ENCODE measurements at places on chromosomes 12 and 14. TPM values are rescaled to one million over a fixed set of nuclear protein-coding genes. Genes with fewer than 3 reads are reported as not detected.

The VDR gene
- 0.03 TPM for total RNA-seq

The OVCH1 gene
- total RNA-seq, result not detected

The FOXG1 gene
- 0.14 TPM for total RNA-seq

- DNase-seq, result no peak
These were observed 7.6 kb downstream of the FCF1 start for GRCh38 chr14:74720526-74720925.

DNA sequence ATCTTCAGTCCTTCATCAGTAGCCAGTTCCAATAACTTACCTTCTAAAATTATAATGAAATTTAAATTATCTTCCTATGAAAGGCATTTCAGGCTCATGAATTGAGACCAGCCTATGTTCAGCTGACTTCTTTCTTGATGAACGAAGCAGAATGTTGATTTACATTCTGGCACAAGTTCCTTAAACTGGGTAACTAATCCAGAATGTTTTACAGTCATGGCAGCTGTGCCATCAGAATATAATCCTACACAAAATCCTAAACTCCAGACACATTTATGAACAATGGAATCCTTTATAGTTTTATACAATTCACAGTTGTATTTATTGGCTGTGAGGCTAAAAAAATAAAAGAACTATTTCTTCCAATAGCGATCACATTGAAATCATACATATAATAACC lies 97.3 kb upstream of the CPM start:
- no peak for DNase-seq

GRCh38 chr12:63206494-63206893 lies 55.5 kb upstream of the AVPR1A start:
- no peak for DNase-seq

- DNase-seq, result no peak
These were observed 42.1 kb downstream of the FOXN3 start for GRCh38 chr14:89374908-89375307.

DNA sequence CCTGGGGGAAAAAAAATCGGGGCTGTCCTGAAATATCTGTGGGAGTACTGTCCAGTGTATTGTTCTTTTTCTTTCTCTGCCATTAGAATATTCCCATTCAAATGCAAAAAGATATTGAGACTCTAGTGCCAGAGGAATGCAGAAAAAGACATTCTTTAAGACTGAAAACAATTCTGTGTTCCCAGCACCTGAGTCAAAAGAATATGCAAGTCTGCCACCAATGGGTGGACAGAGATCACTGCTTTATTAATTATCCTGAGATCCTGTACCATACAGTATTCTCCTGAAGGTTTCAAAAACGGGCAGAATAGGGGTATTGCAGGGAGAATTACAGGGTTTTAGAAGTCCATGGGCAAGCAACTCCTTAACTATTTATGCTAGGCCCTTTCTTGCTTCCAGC lies 361.8 kb downstream of the C12orf50 start:
- DNase-seq, result no peak

DNA sequence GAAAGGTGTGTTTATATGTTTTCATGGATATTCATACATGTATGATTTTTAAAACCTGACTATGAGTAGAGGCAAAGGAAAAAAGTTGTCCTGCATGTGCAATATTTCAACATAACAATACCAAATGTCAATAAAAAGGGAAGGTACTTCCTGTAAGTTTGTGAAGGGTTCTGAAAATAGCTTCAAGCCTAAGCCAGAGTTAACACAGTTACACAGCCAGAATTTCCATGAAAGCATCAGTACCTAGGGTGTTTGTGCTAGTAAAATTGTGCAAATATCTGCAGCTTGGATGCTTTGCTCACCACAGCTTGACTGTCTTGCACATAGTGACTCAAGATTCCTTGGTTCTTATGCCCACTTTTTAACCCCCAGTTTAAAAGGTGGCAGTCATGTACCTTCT lies 193.1 kb upstream of the FAR2 start:
- DNase-seq, result no peak

GRCh38 chr14:101867854-101868253 lies 96.5 kb upstream of the DYNC1H1 start:
- DNase-seq, result no peak

DNA sequence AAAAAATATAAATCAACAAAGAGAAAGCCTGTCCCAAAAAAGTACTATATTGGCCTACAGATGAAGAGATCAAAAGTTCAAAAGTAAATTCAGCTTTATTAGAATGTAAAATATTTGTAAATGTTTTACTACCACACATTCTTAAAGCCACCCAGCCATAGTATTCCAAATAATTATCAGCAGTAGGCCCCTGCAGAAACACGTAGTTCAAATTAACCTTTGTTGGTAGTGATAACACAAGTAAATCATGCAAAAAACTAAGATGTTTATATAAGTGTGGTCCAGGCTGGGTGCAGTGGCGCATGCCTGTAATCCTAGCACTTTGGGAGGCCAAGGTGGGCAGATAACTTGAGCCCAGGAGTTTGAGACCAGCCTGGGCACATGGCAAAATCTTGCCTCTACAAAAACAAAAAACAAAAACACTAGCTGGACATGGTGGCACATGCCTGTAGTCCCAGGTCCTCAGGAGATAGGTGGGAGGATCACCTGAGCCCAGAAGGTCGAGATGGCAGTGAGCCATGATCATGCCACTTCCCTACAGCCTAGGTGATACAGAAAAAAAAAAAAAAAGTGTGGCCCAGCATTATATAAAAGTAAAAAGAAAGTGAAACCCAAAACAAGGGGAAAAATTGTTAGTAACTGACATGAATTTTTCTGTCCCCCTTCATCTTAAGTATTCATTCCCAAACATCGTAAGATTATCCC lies 17.9 kb downstream of the SPTLC2 start:
- DNase-seq, result no peak

- no peak for DNase-seq
These were observed 8.5 kb upstream of the SMIM10L1 start for GRCh38 chr12:11162502-11162901.

- DNase-seq, result no peak
These were observed 99.4 kb downstream of the ETV6 start for GRCh38 chr12:11748903-11749302.
